ENCODE measurements at places on chromosomes 4 and X.
A peak's percentile ranks its signal among the peaks of the same experiment; 100 is the strongest.

GRCh38 chr4:129328162-129328561 is 232.2 kb downstream of the C4orf33 start:
- no peak for DNase-seq

DNA sequence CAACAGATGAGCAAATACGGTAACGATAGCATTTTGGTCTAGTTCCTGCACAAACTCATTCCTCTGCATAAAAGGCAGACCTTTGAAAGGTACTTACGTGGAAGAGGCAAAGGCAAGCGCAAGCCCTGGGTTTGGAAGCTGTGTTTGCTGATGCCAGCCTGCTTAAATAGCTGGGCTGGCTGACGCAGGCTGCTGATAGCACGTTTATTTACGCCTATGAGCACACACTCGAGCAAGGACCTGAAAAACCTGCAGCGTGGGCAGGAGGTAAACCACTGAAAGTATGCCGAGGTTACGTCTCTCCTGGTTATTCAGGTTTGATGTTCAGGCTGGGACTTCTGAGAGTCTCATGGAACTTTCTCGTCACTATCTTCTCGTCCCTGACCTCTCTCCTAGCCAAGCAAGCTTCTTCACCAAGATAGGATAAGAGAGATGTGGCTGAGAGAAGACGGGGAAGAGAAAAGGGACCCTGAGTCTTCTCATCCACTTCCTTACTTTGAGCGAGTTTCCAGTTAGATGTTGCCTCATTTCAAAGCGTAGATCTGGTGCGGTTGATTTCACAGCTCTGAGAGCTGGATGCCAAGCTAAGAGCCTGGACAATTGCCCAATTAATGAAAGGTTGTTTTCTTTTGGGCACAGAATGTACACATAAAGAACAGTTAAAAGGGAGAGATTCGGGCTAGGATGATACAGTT is at the start of gene HOPX:
Gene HOPX (minus strand): TSS at position 139 of the 695 bp plus-strand sequence. CDS start 23,480 bp downstream, outside the sequence.
- DNase-seq, result peak; percentile 44

DNA sequence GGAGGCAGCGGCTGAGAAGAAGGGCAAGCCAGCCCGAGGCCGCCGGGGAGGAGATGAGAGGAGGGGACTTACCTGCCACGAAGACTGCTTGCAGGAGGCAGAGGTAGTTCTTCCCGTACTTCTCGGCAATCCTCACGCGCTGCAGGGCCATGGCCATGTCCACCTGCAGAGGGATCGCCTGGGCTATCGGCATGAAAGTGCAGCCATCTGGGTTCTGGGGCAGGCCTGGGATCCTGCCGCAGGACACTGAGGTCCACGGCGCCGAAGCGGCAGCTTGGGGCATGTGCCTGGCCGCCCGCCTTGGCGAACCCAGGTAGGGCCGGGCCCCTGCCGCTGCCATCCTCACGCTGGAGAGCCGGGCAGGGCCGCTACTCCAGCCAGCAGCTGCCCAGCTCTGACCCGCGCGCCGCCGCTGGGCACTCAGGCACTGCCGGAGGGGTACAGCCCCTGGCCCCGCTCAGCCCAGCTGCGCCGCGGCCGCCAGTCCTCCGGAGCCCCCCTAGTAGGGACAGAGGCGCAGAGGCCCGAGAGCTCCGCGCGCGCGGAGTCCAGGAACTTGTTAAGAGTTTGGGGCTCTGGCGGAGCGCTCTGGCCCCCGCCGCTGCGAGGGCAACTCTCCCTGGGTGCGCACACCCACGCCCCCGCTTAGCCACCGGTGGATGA is 16.0 kb downstream of the MCF2 start:
- DNase-seq, result peak; percentile 23

GRCh38 chr4:78409612-78410202 is 141.9 kb upstream of the ANXA3 start:
- no peak for DNase-seq

- DNase-seq, result peak; percentile 72
Observed at GRCh38 chrX:45850775-45851433, 650.2 kb upstream of the DIPK2B start.

- no peak for DNase-seq
Observed at GRCh38 chr4:42197341-42197740, 44.9 kb upstream of the BEND4 start.

GRCh38 chr4:184114431-184114830 is 103.2 kb downstream of the ENPP6 start:
- peak; percentile 27 for DNase-seq

- no peak for DNase-seq
Observed at GRCh38 chrX:113522814-113523213, 682.2 kb upstream of the AMOT start.

DNA sequence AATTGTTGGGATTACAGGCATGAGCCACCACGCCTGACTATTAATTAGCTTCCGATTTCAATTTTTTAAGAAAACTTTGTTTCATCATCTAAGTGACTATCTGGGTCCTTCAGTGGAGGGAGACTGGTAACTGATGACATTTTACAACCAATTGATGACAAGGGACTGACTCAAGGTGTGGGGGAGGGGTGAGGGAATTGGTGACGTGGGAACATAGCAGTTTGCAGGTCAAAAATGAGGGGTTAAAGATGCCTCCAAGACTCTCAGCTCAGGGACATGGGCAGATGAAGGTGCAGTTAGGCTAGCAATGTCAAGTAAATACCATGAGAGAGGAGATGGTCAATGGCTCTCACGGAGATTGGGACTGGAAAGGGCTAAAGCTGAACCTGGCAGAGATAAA is 5.7 kb upstream of the FAM9C start:
- no peak for DNase-seq

GRCh38 chr4:18105030-18106011 is 83.8 kb upstream of the LCORL start:
- DNase-seq, result no peak

DNA sequence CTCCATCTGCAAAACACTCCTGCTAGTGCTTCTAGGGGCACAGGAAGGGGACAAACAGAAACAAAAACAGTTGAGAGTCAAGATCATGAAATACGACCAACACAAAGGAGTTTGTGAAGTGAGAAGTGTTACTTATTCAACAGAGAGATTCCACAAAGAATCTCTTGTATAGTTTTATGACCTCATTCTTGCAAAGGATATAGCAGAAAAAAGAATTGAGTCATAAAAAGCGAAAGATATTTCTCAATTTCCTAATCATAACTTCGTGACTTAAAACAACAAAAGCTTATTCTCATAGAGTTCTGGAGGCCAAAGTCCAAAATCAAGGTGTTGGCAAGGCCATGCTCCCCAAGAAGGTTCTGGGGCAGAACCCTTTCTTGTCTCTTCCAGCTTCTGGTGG is 40.7 kb downstream of the TIGD4 start:
- no peak for DNase-seq

DNA sequence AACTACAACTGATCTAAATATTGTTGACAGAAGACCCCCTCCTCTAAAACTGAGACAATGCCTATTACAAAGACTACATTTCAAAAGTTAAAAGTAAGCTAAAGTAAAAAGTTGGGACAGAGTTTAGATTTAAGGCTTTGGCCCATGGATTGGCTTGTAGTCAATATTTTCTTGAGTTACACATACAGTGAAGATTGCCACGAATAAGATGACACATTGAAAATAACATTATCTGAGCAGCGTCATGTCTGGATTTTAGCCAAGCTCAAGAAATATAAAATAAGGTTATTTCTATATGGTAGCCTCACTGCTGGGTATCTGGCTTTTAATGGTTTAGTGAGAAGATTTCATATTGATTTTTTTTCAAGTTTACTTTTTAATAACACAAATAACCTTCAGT is 266.2 kb upstream of the LDB2 start:
- no peak for DNase-seq

DNA sequence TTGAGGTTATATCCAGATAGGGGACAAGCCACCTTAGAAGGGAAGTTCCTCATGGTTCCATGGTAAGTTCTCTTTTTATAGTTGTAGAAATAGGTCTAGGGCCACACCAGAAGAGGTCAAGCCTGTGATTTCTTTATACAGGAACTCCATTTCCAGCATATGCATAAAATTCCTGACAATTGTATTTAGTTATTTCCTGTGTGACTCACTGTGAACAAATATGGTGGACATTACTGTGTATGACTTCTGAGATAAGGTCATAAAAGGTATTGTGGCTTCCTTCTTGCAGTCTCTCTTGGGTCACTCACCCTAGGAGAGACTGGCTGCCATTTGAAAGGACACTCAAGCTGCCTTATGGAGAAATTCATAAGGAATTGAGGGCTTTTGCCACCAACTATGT is 2.2 kb upstream of the C4orf36 start:
- no peak for DNase-seq

GRCh38 chr4:7206911-7207567 is 14.7 kb downstream of the SORCS2 start:
- peak; percentile 68 for DNase-seq

GRCh38 chrX:64190136-64190740 is 15.3 kb downstream of the AMER1 start:
- DNase-seq, result no peak

- DNase-seq, result no peak
Observed at GRCh38 chr4:93855926-93856325, 27.4 kb downstream of the ATOH1 start.

DNA sequence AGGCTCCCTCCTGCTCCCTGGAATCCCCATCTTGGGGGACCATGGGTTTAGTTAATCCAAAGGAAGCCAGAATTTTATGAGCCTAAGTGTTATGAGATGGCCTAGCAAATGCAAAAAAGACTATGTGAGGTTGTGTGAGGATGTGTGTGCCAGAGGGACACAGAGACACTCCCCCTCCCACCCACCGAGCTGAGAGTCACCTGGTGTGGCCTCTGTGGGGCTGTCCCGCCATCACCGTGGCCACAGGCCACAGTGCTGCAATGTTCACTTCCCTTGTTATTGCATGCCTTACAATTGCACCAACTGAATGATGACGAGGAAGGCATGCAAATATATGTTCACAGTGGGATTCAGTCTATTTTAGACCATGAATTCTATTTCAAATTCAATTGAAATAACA is 601 bp upstream of the FGFBP2 start:
- no peak for DNase-seq

- DNase-seq, result peak; percentile 40
Observed at GRCh38 chrX:132592880-132593279, 104.0 kb upstream of the MBNL3 start.

Data from mesendoderm (in vitro differentiated cells).